Activated CD4-positive, alpha-beta T cell treated with anti-CD3 and anti-CD28 coated beads, Interleukin-2, amount 50 U/mL, for 4 hours (primary cell): ENCODE measurements at places on chromosomes 1 and 21.

- no peak for DNase-seq
Observed at GRCh38 chr1:16088996-16089395, 15.5 kb upstream of the FAM131C start.

DNA sequence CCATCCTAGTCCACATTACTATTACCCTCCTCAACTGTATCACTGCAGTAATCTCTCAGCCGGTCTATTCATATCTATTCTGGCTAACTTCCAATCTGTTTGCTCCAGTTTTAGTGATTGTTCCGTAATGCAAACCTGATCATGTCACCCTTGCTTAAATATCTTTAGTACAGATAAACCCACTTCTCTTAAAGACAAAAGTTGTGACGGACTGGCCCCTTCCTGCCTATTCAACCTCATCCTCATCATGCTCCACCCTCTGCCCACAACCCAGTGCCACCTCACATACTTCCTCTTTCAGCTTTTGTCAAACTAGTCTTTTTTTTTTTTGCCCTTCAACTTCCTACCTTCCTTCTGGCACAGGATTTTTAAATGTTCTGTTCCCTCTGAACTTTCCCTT lies 2.8 kb upstream of the C1orf162 start:
- peak; percentile 49 for DNase-seq

GRCh38 chr1:116268211-116268610 lies 104.8 kb upstream of the ATP1A1 start:
- no peak for DNase-seq

DNA sequence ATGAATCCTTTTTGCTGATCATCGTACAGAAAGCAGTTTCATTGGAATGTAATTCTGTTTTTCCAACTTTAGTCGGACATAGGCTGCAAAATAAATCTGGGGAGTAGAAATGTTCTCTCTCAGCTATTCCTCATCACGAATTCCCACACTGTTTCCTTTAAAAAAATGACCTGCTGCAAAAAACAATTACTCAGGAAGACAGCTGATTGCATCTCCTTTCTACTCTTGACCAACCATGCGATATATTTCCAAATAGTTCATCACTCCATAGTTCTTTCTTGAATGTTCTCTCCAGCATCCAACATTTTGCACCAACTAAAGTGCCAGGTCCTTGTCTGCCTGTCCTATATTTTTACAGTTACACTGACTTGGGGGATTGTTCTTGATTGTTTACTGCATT lies 96.4 kb downstream of the S1PR1 start:
- DNase-seq = no peak

DNA sequence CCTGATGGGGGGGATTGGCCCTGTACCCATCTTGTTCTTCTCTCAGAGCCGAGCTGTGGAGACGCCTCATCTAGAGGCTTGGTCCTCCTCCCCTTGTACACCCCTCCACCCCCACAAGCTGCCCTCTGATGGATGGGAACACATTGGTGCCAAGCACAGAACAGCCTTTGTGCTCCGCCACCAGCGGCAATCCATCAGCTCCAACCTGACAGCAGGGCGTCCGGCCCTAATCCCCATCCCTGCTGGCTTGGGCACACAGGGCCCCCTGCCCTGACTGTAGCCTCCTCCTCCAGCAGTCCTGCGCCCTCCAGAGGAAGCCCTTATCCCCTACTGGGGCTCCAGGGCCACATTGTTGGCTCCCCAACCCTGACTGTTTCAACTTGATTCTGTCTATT lies 3.8 kb upstream of the MYOG start:
- DNase-seq = no peak

GRCh38 chr1:201703621-201704438 lies 125.1 kb upstream of the IPO9 start:
- peak; percentile 48 for DNase-seq

- DNase-seq = no peak
Observed at GRCh38 chr1:11595285-11595684, 58.9 kb downstream of the FBXO2 start.

- no peak for DNase-seq
Observed at GRCh38 chr1:222877854-222878253, 63.0 kb downstream of the DISP1 start.

DNA sequence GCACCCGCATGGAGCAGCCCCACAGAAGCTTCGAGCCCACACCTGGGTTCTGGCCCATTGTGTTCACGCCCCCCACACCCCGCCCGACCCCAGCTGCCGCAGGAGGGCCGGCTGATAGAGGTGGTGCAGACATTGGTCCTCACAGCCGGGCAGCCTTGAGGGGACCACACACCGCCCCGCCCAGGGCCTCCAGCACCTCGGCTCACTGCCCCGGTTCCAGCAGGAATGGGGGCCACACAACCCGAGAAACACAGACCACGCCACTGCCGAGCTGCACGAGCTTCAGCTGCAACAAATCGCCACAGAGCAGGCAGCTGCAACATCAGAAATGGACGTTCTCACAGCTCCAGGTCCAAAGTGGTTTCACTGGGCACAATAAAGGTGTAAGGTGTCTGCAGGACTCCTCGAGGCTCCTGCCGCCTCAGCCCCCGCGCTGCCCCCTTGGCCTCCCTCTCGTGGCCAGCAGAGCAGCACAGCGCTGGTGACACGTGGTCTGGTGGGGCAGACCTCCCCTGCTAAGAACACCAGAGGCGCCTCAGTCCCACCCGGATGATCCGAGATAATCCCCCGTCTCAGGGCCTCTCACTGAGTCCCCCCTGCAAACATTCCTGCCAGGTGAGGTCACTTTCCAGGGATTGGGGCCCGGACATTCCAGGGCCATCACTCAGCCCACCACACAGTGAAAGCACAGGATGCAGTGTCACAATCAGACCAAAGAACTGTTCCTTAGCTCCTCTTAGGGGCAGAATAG lies 62.3 kb upstream of the ADARB1 start:
- DNase-seq = no peak

DNA sequence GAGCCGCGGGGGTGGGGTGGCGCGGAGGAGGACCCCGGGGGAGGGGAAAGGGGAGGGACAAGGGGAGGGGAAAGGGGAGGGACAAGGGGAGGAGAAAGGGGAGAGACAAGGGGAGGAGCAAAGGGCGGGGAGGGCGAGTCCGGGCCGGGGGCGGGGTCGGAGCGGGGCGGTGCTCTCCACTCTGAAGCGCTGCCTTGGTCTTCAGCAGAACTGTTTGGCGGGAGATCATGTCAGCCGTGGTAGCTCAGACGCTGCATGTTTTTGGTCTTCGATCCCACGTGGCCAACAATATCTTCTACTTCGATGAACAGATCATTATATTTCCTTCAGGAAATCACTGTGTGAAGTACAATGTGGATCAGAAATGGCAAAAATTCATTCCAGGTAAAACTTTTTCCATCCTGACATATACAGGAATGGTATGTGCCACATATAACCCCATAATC lies 420 bp downstream of the CFAP57 start:
- DNase-seq = peak; percentile 83

- peak; percentile 60 for DNase-seq
Observed at GRCh38 chr1:181141431-181141910, 53.0 kb downstream of the IER5 start.

DNA sequence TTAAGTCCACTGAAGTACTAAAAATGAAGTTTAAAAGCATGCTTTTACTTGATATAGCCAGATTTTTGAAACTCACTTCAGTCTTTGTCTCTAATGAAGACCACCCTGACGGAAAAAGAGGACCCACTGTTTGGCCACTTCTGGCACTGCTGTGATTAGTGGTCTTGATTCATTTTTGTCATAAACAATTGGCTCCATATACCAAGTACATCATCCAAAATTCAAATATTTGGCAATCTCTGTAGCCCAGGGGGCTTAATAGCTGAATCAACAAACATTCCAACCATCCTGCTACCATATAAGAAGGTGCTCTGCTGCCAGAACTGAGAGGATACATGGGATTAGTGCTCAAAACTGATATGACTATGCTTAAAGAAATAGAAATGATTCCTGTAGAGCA lies 156.0 kb downstream of the COL24A1 start:
- no peak for DNase-seq
